T47D (cell line): ENCODE measurements at places on chromosomes 1 and 21.

GRCh38 chr1:180237869-180238476 lies 7.9 kb downstream of the LHX4 start:
- no peak for DNase-seq

GRCh38 chr1:221911714-221912113 lies 169.8 kb upstream of the DUSP10 start:
- DNase-seq: no peak

DNA sequence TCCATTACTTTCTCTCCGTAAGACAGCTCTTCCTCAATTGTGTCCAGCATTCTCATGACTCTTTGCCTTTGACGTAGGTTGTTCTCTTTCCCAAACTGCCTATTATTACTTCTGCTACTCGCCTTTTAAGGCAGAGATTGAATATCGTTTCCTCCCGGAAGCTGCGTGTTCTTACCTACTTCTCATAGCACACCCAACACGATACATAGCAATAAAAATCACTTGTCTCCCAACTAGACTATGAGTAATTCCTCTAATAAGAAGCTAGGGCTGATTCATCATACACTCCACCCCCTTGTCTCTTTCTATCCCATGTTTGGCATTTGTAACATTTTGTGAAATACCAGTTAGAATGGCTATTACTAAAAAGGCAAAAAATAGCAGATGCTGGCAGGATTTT lies 55.8 kb upstream of the SGIP1 start:
- DNase-seq: no peak

DNA sequence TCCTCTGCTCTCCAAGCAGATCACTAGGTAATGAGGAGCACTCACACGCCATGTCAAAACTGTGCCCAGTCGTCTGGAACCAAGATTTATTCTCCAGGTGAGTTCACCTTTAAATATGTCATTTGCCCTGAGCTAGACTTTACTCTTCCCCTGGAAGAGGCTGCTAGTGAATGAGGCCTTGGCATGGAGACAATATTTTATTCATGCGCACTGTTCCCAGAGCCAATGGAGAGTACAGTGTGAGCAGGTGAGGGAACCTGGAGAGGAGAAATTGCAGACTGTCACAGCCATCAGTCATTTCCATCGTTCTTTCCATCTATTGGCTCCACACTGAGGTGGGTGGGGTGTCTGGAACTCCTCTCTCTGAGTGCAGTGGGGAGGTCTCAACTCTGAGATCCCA lies 333.6 kb downstream of the KCNH1 start:
- no peak for DNase-seq

- no peak for DNase-seq
These were observed 24.5 kb upstream of the VWA5B1 start for GRCh38 chr1:20266141-20266540.

GRCh38 chr1:236753516-236753915 lies 41.6 kb upstream of the MTR start:
- DNase-seq: peak; percentile 50

DNA sequence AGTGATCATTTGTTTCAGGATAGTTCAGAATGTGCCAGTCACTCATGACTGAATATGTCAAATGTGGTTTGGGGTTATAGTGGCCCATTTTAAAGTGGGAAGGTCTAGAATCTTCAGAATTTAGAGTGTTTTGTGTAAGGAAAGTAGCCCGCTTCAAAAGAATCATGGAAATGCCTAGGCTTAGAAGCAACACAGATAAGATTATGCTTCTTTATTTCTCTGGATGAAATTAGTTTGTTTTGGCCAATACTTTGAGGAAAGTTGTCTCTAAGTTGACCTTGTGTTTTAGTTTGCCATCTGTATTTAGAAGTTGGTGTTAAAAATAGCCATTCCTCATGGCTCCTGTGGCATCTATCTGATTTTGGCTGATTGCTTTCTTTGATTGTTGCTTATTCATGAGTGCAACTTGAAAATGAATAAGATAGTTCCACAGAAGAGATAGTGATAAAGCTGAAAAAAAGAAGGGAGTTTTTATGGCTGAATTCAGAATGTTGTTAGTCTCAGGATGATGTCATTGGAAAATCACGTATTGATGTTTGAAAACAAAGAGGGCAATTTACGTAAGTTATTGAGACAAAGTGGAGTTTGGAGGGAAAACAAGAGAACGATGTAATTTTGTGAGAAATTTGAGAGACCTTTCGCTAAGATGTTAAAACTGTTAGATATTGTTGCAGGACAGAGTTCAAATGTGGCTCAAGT lies 71.9 kb downstream of the PLA2G4A start:
- DNase-seq: no peak

GRCh38 chr1:84165601-84166000 lies 21.5 kb downstream of the PRKACB start:
- no peak for DNase-seq

GRCh38 chr1:182768963-182769362 lies 20.6 kb upstream of the NPL start:
- no peak for DNase-seq

DNA sequence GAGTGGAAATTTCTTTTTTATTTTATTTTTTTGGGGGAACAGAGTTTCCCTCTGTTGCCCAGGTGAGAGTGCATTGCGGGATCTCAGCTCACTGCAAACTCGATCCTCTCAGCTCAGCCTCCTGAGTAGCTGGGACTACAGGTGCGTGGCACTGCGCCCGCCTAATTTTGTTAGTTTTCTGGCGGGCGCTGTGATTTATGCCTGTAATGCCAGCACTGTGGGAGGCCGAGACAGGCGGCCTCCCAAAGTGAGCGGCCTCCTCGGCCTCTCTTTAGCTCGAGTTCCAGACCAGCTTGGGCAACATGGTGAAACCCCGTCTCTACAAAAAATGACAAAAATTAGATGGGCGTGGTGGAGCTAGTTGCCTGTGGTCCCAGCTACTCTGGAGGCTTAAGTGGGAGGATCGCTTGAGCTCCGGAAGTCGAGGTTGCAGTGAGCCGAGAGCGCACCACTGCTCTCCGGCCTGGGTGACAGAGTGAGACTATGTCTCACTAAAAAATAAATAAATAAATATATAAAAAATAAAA lies 2.7 kb downstream of the GMEB1 start:
- DNase-seq: no peak

DNA sequence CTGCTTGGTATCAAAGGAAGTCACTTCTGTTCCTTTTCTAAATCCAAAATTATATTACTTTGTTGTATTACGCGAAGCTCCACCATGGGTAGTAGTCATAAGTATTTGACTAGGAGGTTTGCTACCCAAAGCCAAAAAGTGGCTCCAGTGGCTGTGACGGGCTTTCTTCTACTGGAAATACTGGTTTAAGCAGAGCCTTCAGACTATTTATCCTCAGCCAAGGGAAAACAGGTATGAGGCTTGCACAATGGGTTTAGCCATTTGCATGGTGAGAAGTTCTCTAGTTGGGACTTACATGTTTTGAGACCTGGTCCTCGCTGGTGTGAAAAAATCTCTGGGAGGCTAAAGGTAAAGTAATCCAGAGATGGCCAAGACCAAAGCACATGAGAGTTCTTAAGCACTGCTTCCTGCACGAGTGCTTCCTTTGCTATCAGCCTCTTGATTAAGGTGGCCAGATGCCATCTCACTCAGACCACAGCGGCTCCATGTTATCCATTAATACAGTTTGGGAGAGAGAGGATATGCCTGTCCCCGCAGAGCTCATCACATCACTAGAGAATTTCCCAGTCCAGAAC lies 121.2 kb downstream of the PIK3R3 start:
- DNase-seq: peak; percentile 78

DNA sequence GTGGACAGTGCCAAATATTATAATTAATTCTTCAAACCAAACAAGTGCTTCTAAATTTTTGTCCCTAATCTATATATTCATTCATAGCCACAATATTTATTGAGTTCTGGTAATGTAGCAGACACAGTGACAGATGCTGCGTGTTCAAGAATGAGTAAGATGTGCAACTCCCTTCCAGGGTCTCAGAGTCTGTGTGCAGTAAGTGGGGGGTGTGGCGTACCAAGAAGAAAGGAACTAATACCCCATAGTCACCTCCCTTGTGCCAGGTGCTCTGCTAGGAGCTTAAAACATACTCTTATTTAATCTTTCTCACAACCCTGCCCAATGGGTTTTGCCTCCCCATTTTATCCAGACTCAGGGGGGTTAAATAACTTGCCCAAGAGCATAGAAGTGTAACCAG lies 358.7 kb downstream of the BARHL2 start:
- DNase-seq: no peak

DNA sequence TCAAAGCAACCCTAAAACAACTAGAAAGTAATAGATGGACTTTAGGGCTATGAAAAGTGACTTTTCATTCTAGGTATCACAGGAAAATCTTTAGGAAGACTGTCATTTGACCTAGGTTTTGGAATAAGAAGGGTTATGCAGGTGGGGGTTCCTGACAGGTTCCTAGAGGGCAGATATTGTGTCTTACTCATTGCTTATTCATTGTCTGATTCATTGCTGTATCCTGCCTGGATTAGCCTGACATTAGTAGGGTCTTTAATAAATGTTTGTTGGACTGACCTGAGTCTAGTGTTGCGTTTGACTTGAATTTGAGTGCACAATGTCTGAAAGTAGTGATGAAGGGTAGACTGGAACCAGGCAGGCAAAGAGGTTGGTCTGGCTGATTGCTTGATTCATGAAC lies 6.0 kb downstream of the FNBP1L start:
- no peak for DNase-seq

DNA sequence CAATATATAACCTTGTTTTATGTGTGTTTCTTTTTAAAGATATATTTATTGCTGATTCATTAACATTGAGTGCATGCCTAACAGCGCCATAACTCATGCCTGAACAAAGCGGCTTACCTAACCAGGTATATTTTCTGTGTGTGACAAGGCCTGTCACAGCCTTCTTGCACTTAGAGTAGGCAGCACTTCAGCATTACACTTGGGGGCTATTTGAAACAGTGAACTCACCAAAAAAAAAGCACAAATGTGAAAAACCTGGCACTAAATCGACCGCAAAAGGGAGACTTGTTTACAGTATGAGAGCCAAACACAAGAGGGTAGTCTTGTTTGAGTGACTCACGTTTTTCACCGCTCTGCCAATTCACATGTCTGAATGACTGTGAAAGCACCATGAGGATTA lies 111.7 kb downstream of the DISP1 start:
- DNase-seq: no peak

GRCh38 chr1:165189913-165190312 lies 166.6 kb downstream of the LMX1A start:
- DNase-seq: no peak

DNA sequence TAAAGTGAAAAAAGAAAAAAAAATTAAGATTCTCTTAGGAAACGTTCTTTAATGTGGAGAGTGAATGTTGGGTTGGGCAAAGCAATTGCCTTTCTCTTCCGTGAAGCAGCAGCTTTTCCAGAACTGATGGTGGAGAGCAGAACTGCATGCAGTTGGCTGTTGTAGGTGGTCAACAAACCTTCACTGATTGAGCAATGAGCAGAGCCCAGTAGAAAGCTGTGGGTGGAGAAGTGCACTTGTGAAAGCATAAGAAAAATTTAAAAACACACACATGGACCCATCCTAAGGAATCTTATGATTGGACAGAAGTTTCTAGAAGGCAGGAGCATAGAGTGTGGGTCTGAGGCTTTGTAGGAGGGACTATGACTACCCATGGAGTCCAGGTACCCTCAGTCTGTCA lies 4.5 kb downstream of the PRELP start:
- DNase-seq: peak; percentile 10

DNA sequence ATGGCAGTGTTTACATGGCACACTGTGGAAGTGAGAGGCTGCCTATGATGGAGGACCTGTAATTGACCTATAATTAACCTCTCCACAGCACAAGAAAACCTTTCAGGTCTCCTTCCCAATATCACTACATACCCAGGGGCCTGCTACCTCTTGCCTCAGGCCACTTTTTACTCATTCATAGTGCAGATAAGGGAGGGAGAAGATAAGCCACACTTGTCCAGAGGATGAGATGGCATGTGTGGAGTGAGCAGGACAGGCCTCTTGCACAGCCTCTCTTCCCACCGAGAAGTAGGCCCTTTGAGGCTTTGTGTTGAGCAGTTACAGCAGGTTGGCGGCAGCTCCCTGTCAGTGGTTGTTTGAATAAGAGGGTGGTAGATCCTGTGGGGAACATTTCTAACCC lies 31.1 kb upstream of the IKBKE start:
- DNase-seq: no peak

- no peak for DNase-seq
These were observed 74.9 kb downstream of the VWA5B1 start for GRCh38 chr1:20365421-20366055.

DNA sequence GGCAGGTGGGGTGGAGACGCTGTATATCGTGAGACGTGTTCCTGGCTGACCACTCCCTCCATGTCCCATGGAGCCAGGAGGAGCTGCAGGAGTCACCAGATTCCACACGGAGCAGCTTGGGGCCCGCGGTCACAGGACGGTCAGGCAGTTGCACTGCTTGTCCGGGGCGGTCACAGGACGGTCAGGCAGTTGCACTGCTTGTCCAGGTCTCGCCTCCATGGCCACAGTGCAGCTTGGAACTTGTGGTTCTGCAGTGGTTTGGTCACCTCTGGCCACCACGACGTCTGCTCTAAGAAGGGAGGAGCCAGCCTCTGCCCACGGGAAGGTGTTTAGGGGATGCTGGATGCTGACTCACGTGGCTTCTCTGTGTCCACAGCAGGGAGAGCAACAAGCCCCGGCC lies 33.0 kb downstream of the SLX9 start:
- DNase-seq: no peak

DNA sequence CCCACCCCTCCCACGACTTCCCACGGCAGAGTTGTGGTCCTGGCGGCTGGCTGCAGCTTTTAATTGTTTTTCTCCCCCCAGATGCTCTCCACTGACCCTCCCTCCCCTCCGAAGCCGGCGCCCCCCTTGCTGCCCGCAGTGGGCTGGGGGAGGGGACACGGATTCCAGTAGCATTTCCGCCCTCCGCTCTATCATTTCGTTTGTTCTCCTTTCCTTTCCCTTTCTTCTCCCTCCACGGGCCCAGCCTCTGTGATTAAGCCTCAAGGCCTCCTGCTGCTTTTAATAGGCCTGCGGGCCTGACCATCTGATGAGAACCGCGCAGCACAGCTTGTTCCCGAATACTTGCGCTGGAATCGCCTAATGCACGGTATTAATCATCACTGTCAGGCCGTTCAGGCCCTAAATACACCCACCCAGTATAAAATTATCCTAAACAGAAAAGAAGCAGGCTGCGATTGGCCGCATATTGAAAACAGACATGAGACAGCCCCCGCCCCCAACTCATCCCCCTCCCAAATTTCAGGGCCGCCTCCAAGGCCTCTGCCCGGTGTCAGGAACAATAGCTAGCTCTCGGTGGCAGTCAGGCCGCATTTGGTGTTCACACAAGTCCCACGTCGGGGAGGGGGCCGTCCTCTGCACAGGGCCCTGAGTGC lies 102.0 kb upstream of the ARHGEF16 start:
- no peak for DNase-seq

- DNase-seq: no peak
These were observed 123.0 kb downstream of the LYPLAL1 start for GRCh38 chr1:219296430-219297355.

DNA sequence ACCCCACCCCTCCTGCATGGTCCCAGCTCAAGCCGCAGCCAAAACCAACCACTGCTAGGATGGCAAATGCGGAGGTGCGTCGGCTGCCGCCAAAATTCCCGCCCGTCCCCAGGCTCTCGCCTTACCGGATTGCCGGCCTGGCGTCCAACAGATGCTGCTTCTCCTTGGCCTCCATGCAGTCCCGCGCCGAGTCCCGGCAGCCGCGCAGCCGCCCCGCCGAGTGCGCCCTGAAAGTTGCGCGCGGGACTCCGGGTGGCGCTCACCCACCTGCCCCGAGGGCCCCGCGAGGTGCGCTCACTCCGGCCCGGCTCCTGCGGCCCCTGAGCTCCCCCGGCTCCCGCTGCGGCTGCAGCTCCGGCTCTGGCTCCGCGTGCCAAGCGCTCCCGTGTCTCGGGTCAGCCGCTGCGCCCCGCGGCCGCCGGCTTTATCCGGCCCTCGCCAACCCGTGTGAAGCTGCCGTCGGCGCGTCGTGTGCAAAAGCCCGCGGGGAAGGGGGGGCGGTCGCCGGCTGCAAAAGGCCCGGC lies at the start of gene SLC30A2:
Gene SLC30A2 (minus strand): TSS at position 397 of the 524 bp plus-strand sequence. CDS start 222 bp downstream, at position 175.
- no peak for DNase-seq
